Activated CD8-positive, alpha-beta T cell treated with anti-CD3 and anti-CD28 coated beads for 36 hours (primary cell): ENCODE measurements at places on chromosomes 3 and 15.

GRCh38 chr3:133457465-133458067 lies 57.7 kb downstream of the BFSP2 start:
- no peak for DNase-seq

GRCh38 chr15:40310001-40310959 lies 2.5 kb upstream of the PLCB2 start:
- peak; percentile 80 for DNase-seq

DNA sequence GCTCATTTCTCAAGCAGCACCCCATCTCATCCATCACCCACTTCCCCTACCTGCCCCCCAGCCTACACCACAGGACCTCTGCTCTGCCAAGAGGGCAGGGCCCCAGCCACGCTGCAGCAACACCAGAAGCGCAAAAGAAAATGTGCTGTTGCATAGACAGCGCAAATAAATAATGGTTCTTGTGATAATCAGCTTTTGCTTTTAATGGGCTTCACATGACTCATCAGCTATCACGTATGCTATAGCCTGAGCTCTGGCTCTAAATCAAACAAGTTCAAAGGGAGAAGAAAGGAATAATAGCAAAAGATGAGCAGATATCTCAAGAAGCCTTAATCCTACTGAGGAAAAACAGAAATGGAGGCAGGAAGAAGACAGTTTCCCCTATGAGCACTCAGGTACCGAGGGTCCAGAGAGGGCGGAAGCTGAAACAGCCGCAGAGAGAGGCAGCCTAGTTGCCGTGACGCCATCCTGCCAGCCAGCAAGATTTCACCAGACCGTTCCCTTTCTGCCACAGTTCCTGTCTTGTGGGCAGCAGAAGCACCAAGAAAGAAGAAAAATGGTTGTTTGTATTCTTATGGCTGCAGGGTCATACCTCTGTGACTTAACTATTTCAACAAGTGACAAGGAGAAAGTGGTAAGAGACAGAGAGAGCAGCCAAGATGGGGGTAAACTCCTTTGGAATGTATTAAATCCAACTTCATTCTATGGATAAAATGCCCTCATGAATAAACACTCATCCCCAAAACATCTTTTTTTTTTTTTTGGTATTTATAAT lies 22.0 kb downstream of the RAB27A start:
- DNase-seq = peak; percentile 87

GRCh38 chr3:61701011-61701410 lies 139.6 kb downstream of the PTPRG start:
- DNase-seq = no peak

- no peak for DNase-seq
Measured at GRCh38 chr15:28184166-28184565, 85.1 kb upstream of the OCA2 start.
